ENCODE measurements at places on chromosomes 12 and 14.

GRCh38 chr12:11702959-11703358, 53.5 kb downstream of the ETV6 start:
- DNase-seq, result no peak

DNA sequence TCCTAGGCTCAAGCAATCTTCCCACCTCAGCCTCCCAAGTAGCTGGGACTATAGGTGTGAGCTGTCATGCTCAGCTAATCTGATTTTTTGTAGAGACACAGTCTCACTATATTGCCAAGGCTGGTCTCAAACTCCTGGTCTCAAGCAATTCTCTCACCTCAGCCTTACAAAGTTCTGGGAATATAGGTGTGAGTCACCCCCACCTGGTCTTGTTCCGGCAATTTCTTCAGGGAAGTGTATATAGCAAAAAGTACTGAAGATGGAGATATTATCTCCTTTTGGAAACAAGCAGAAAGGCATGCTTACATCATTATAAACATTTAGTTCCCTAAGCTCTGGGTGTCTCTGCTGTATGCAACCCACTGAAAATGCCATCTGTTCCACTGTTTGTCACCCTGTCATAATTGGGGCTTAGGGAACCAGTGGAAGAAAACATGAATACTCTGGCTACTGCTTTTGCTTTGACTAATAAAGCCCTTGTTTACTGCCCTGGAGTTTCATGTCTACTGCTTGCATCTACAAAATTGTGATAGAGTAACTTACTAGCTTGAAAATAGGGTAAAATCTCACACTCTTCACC, 940.2 kb downstream of the GALC start:
- no peak for DNase-seq

DNA sequence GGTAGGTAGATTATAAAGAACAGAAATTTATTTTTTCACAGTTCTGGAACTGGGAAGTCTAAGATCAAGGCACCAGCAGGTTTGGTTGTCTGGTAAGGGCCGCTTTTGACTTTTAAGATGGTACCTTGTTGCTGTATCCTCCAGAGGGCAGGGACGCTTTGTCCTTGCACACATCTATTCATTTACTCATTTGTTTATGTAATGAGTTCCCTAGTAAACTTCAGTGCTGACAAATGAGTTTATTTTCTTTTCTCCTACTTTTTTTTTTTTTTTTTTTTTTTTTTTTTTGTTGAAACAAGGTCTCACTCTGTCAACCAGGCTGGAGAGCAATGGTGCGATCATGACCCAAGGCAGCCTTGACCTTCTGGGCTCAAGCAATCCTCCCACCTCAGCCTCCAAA, 195.7 kb downstream of the FBXL14 start:
- no peak for DNase-seq

DNA sequence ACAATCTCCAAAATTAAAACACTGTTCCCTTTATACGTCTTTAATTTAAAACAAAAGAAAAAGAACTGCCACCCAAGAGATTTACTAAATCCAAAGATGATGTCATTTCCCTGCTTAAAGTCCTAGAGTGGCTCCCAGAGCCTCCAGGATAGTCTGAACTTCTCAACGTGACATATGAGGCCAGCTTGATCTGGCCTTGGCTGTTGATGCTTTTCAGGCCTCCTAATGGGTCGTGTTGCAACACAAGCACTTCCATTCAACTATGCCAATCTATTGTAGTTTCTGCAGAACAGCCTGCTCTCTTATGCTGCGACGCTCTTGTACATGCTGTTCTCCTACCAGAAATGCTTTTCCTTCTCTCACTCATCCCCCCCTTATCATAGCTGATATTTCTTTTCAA, 35.7 kb downstream of the LGR5 start:
- no peak for DNase-seq
